Activated naive CD8-positive, alpha-beta T cell treated with anti-CD3 and anti-CD28 coated beads, Interleukin-2, amount 50 U/mL, for 16 hours (primary cell): ENCODE measurements at places on chromosomes 3 and 15.

- no peak for DNase-seq
These were observed 275.1 kb upstream of the LRTM1 start for GRCh38 chr3:55203006-55203405.

DNA sequence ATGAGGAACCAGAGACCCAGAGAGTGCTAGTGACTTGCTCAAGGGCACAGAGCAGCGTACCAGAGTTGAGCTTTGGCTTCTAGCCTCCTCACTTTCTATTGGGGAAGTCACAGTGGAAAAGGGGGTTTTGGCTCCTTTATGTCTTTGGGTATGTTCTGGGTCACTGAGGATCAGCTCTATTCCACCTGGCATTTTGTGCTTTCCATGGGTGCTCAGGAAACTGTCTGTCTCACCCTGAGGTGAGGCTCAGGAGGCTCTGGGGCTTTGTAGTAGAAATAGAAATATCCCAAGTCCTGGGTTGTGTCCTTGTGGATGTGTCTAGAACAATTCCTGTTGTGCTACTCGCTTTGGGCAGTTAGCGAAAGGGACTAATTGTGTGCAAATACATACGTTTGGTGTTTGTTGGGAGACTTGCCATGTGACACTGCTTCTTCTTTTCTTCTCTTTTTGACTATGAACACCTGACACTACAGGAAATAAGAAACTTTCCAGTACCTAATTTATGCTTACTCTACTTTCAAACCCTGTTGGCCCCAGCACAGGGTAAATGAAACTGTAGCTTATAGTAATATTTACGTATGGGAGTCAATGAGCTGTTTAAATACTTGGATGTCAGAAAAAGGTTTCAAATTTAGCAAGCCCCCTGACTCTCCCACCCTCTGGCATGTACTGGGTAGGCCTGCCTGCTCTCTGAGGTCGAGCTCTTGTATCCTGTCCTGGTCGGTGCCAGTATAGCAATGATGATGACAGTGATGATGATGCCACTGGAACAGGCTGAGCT, 35.6 kb downstream of the SMAD3 start:
- peak; percentile 36 for DNase-seq

- DNase-seq = no peak
These were observed 222.4 kb downstream of the NEK10 start for GRCh38 chr3:27146786-27147185.

DNA sequence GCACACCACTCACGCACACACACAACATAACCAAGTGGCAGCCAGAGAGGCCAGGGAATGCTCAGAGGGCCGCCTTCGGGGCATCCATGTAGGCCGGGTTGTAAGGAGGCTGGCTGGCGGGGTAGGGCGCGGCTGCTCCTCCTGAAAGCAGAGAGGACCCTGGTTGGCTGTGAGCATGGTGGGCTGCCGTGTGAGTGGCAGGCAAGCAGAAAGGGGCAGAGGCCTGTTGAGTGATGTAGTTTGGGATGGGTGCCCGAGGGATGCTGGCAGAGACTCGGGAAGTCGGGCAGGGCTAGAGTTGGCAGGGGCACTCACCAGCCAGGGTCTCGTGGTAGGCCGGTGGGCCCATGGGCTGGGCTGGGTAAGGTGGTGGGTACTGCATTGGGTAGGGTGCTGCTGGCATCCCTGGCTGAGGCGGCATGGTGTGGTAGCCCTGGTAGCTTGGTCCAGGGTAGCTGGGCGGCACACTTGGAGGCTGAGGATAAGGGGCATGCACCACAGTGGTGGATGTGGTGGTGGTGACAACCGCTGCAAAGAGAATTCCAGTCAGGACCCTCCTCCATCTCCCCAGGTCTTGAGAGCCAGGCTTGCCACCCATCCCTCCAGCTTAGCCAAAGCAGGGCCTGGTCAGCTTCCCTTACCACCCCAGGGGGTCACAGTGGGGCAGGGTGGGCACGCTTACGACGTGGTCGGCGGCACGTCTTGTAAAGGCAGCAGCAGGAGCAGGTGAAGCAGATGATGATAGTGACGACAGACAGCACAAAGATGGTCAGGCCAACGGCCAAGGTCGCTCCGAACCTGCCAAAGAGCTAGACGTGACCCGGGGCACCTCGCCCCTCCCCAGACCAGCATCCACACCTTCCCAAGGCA, 22.7 kb downstream of the ATRIP start:
- no peak for DNase-seq

DNA sequence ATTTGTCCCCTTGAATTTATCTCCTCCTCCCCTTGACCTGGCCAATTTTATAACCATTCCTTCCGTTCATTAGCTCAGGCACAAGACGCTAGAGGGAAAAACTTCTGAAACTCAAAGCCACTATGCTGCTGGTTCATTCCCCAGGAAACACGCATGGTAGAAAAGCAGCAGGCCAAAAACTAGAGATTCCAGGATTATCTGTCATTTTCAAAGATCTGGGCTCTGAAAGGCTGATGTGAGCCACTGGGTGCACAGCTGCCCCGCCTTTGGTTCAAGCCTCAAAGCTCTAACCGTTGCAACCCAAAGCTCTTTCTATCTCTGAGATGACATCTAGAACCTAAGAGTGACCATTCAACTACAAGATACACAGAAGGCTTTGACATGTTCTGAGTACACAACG, 6.1 kb downstream of the ANP32A start:
- no peak for DNase-seq

GRCh38 chr3:112017091-112017490, 17.4 kb upstream of the TMPRSS7 start:
- DNase-seq = no peak

GRCh38 chr3:150300852-150301517, 107.1 kb upstream of the TSC22D2 start:
- DNase-seq = no peak

GRCh38 chr15:82128401-82129148, 82.8 kb upstream of the MEX3B start:
- no peak for DNase-seq

DNA sequence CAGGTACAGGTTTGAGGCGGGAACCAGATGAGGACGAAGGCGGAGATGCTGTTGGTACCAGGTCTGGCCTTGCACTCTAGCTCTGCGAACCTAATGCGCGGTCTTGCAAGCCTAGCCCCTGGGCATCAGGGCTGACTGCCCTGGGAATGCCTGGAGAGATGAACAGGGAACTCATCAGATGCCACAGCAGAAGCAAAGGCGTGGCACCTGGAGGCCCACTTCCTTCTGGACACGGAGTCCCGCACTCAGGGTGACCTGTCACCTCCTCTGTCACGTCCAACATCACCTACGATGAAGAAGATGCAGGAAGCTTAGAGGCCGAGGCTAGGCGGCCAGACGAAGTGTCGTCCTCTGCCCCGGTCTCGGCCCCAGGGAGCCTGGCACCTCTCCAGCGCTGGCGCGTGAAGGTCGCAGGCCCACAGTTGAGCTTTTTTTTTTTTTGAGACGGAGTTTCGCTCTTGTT, 9.4 kb downstream of the RPLP1 start:
- no peak for DNase-seq
